ENCODE measurements at places on chromosomes 3 and 15. TPM values are rescaled to one million over a fixed set of nuclear protein-coding genes. Genes with fewer than 3 reads are reported as not detected.

ITIH1 gene
- not detected for polyA plus RNA-seq

GOLGA6A gene
- 0.56 TPM for polyA plus RNA-seq

C2CD4A gene
- 0.05 TPM for polyA plus RNA-seq

CPNE9 gene
- polyA plus RNA-seq, result 0.27 TPM

ROPN1 gene
- polyA plus RNA-seq, result 0.15 TPM

EIF5A2 gene
- 6.0 TPM for polyA plus RNA-seq

GCSAM gene
- 1.8 TPM for polyA plus RNA-seq

SERP1 gene
- 150 TPM for polyA plus RNA-seq

IGSF10 gene
- polyA plus RNA-seq, result 40.7 TPM

GATM gene
- 15.4 TPM for polyA plus RNA-seq

TMEM158 gene
- polyA plus RNA-seq, result 4.4 TPM

NR1D2 gene
- 42.3 TPM for polyA plus RNA-seq

QTRT2 gene
- 32.8 TPM for polyA plus RNA-seq

PP2D1 gene
- polyA plus RNA-seq, result 0.90 TPM

TTLL13 gene
- 0.38 TPM for polyA plus RNA-seq

B3GNT5 gene
- 27.1 TPM for polyA plus RNA-seq

PRKCD gene
- polyA plus RNA-seq, result 46.2 TPM

Data from left lung (tissue), 14 donors.